MCF 10A (cell line): ENCODE measurements at places on chromosomes 4 and X.

DNA sequence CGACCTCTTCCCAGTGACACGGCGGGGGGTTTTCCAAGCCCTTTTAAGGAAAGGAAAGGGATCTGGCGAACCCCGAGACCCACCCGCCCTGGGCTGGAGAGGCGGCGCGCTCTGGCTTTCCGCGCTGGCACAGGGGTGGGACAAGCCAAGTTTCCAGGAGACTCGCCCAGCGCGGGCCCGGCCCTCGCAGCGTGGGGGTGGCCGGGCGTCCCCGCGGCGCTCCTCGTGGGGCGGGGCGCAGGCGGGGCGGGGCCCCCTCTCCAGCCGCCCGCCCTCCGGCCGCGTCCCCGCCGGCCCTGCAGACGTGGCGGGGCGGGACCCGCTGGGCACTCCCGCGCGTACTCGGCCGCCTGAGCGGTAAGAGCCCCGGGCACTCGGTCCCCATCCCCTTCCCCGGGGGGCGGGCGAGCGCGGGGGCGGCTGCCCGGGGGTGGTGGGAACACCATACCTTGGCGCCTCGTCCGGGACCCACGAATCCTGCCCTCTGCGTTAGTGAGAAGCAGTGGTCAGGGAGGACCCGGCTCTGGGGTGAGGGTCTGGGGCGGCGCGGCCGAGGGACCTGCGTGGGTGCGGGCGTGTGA lies at the start of gene FAM114A1:
TSS of gene FAM114A1 (plus strand) at position 329 of the 581 bp plus-strand sequence. CDS start 10,273 bp downstream, outside the sequence.
- peak; percentile 74 for DNase-seq

DNA sequence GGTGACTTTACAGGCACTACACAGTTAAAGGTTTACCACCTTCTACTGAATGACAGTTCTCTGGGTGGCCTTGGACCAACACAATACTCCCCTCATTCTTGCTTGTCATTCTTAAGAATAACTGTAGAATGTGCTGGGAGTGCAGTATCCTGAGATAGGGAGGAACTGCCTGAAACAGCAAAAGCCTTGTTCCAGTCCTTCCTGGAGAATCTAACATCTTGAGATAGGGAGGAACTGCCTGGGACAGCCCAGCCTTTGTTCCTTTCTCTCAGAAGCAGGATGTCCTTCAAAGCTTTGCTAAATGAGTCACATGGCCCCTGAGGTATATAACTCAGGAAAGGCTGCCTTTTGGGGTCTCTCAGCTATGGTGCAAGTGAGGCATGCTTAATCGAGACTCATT lies 145.7 kb upstream of the MBNL3 start:
- no peak for DNase-seq

- DNase-seq = no peak
Measured at GRCh38 chrX:50962156-50962555, 51.6 kb downstream of the BMP15 start.

GRCh38 chr4:22170353-22170752 lies 221.8 kb upstream of the KCNIP4 start:
- peak; percentile 62 for DNase-seq

GRCh38 chr4:53050361-53050774 lies 188.3 kb downstream of the RASL11B start:
- DNase-seq = no peak

GRCh38 chrX:70084592-70085240 lies 22.5 kb downstream of the OTUD6A start:
- no peak for DNase-seq

DNA sequence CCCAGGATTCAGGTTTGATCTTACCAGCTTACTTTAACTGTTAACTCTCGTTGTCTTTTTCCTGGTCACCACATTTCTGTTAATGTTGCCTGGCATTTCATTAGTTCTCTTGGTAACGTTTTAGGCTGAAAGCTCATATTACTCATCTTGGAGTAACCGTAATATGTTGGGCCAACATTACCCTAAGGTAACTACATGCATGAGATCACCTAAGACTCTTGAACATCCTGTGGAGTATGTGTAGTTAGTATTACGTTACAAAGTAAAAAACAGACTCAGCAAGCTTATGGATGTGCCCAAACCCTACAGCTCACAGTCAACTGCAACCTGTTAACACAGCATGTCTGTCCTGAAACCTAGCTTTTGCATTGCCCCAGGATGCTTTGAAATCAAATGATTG lies 203.3 kb upstream of the HS3ST1 start:
- DNase-seq = peak; percentile 49

DNA sequence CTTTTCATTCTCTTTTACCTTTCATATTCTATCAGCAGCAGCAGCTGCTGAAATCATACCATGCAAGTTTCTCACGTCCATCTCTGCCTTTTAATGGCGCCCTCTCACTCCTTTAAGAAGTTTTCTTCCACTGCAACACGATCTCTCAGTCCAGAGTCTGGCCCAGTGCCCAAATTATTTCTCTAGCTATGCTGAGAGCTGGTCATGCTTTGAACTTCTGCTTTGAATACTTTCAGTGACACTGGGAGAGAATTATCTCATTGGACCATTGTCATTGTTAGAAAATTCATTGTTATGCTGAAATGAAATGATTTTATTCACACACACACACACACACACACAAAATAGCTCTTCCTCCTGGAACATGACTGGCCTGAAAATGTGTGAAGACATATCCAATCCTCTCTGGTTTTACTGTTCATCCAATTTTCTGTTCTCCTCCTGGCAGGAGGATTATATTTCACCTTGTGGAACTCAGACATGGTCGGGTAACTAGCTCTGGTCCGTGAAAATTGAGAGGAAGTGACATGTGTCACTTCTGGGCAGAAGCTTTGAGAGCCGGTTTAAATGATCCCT lies 1.3 kb upstream of the PDHA1 start:
- DNase-seq = no peak

- peak; percentile 13 for DNase-seq
Measured at GRCh38 chr4:171954650-171955049, 141.4 kb downstream of the GALNTL6 start.

DNA sequence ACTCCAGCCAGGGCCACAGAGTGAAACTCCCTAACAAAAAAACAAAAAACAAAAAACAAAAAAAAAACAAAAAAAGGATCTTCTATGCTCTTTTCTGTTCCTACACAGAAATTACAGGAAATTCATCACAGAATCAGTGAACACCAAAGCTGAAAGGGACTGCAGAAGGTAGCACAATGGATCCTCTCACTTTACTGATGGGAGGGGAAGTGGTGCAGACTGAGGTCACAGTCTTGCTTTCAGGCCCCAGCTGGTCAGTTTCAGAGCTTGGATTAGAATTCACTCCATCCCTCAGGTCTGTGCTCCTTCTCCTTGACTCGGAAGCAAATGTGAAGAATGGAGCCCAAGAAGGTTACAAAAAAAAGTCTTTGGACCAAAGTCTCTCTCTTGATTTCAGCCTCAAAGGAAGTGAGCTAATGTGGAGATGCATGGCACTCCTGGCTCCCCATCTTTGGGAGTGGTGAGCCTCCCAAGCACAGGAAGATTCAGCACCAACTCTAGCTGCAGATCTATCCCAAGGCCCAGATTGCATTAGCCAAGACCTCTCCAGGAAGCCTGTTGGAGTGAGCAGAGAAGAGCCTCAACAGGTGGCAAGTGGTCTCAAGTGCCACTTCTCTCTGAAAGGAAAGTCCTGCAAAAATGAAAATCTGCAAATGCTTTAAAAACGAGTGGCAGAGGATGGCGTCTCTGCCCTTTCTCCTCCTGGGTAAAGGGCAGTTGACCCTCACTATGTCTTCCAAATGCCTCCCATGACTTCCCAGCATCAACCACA lies 176.0 kb downstream of the MAML3 start:
- DNase-seq = no peak

DNA sequence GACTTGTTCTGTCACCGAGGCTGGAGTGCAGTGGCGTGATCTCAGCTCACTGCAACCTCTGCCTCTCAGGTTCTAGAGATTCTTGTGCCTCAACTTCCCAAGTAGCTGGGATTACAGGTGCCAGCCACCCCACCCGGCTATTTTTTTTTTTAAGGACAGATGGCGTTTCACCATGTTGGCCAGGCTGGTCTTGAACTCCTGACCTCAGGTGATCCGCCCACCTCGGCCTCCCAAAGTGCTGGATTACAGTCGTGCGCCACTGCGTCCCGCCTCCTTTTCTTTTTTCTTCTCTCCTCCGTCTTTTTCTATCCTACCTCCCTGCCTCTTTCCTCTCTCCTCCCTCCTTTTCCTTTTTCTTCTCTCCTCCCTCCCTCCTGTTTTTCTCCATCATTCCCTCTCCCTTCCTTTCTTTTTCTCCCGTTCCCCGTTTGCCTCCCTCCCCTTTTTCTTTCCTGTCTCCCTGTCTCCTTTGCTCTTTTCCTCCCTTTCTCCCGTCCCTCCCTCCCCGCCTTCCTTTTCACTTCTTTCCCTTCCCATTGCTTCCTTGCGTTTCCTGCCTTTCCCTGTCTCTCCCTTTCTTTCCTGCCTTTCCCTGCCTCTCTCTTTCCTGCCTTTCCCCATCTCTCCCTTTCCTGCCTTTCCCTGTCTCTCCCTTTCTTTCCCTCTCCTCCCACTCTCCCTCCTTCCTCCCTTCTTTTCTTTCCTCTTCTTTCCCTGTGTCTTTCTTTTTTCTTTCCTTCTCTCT lies 2.1 kb upstream of the SLC25A6 start:
- DNase-seq = no peak

GRCh38 chr4:82861529-82861928 lies 29.4 kb downstream of the SEC31A start:
- no peak for DNase-seq

- DNase-seq = peak; percentile 59
Measured at GRCh38 chrX:69988955-69989394, 60.8 kb downstream of the AWAT2 start.

DNA sequence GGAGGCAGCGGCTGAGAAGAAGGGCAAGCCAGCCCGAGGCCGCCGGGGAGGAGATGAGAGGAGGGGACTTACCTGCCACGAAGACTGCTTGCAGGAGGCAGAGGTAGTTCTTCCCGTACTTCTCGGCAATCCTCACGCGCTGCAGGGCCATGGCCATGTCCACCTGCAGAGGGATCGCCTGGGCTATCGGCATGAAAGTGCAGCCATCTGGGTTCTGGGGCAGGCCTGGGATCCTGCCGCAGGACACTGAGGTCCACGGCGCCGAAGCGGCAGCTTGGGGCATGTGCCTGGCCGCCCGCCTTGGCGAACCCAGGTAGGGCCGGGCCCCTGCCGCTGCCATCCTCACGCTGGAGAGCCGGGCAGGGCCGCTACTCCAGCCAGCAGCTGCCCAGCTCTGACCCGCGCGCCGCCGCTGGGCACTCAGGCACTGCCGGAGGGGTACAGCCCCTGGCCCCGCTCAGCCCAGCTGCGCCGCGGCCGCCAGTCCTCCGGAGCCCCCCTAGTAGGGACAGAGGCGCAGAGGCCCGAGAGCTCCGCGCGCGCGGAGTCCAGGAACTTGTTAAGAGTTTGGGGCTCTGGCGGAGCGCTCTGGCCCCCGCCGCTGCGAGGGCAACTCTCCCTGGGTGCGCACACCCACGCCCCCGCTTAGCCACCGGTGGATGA lies 16.0 kb downstream of the MCF2 start:
- DNase-seq = no peak

GRCh38 chr4:74751856-74752255 lies 42.5 kb downstream of the BTC start:
- no peak for DNase-seq

GRCh38 chrX:21725496-21725895 lies 32.4 kb downstream of the SMPX start:
- peak; percentile 66 for DNase-seq

GRCh38 chr4:76804096-76804495 lies 93.8 kb downstream of the SOWAHB start:
- DNase-seq = no peak

DNA sequence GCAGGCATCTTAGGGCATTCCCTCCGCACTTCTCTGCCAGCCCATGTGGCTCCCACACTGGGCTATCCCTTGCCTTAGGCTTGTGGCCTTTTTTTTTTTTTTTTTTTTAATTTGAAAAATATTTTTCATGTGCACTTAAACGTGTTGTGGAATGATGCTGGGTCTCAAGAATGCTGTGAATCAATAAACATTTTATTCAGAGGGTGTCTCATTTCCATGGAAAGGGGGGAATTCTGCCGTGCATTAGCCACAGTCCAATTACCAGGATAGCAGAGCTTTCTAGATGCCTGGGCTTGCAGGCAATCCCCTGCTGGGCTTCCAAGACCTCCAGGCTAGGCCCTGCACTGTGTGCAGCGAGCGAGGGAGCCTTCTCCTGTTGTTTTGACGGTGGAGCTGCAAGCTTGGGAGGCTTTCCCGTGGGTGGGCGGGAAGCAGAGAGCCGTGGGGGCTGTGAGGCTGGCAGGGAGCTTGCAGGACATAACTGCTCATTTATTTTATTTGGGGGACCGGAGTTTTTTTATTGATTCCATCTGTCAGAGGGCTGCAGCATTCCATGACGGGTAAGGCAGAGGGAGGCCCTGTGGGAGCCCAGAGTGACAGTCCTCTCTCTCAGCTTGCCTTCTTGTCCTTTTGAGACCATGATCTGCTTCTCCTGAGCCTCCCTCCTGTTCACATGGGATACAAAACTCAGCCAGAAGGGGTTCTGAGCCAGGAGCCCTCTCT lies 2.6 kb upstream of the CPZ start:
- DNase-seq = no peak

GRCh38 chr4:9936129-9936644 lies 85.1 kb downstream of the SLC2A9 start:
- DNase-seq = no peak

GRCh38 chr4:125389713-125390112 lies 75.0 kb downstream of the FAT4 start:
- DNase-seq = peak; percentile 76

- peak; percentile 58 for DNase-seq
Measured at GRCh38 chr4:6568689-6569332, 6.2 kb upstream of the MAN2B2 start.

GRCh38 chrX:115535844-115536243 lies 25.1 kb upstream of the PLS3 start:
- no peak for DNase-seq

- no peak for DNase-seq
Measured at GRCh38 chr4:109278594-109279031, 23.8 kb downstream of the COL25A1 start.

GRCh38 chr4:178385481-178385880 lies 943.2 kb upstream of the AGA start:
- no peak for DNase-seq

GRCh38 chrX:42079968-42080367 lies 156.6 kb upstream of the CASK start:
- DNase-seq = no peak

GRCh38 chr4:118012142-118012541 lies 22.1 kb upstream of the NDST3 start:
- no peak for DNase-seq

DNA sequence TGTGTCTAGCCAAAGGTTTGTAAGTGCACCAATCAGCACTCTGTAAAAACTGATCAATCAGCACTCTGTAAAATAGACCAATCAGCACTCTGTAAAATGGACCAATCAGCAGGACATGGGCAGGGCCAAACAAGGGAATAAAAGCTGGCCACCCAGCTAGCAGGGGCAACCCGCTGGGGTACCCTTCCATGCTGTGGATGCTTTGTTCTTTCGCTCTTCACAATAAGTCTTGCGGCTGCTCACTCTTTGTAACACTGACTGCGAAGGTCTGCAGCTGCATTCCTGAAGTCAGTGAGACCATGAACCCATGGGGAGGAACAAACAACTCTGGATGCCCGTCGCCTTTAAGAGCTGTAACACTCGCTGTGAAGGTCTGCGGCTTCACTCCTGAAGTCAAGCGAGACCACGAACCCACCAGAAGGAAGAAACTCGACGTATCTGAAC lies 14.3 kb downstream of the HNRNPDL start:
- DNase-seq = no peak

GRCh38 chr4:2931512-2932301 lies 31.5 kb downstream of the NOP14 start:
- DNase-seq = no peak
